Activated CD4-positive, CD25-positive, alpha-beta regulatory T cell treated with anti-CD3 and anti-CD28 coated beads, Interleukin-2, amount 50 U/mL, for 72 hours (primary cell): ENCODE measurements at places on chromosomes 16 and 17.

DNA sequence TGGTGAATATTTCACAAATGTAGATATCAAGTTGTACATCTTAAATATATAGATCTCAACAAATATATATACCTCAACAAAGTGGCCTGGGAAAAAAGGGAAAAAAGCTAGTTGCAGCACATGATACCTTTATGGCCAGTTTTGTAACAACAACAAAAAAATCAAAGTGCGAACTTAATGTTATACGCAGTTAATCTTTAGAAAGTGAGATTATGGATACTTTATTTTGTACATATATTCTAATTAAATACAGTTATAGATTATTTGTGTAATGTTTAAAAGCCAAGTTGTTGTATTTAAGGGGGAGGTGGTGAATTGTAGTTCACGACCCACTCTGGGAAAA lies 385 bp upstream of the ZFP1 start:
- no peak for DNase-seq

DNA sequence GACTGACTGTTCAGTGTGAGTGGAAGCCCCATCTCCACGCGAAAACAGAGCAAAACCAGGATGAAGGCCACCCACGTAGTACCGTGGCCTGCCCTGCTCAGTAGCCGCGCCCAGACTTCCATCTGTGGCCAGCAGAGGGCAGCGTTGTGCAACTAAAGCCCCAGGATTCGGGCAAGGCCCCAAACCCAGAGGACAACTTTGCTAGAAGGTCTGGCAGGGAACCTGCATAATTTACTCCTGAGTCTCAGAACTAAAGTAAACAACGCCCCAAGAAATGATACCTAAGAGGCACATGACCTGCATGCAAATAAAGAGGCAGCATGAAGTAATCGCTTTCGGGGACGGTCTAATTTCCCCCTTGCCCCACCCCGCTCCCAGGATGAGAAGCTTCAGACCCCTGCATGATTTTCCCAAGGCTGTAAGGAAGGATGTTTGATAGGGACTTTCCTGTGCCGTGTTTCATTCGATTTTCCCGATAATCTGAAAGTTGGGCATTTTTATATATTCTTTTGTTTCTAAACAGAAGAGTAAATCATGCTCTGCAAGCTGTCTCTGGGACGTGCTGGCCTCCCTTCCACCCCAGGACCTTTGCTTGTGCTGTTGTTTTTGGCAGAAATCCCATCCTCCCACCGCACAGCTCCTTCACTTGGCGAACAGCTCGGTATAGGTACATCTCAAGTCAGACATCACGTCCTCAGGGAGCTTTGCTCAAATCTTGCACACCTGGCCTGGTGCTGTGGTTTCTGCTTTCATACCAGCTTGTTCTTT lies 18.6 kb downstream of the HSBP1 start:
- DNase-seq: peak; percentile 84

DNA sequence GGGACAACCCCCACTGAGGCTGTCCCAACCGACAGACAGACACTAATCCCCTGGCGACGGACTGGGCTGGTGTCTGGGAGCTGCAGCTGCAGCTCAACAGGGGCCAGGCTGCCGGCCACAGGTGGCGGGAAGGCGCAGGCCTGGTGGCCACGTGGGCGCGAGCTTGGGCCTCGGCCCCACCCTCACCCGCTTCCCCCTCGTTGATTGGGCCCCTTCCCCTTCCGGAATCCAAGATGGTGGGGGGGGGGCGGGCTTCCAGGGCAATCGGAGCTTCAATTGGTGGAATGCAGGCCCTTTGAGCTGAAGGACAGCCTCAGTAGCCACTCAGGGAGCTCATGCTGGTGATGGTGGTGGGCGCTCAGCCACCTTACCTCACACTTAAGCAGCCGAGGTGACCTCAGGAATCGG lies 8.7 kb upstream of the TBX4 start:
- no peak for DNase-seq

DNA sequence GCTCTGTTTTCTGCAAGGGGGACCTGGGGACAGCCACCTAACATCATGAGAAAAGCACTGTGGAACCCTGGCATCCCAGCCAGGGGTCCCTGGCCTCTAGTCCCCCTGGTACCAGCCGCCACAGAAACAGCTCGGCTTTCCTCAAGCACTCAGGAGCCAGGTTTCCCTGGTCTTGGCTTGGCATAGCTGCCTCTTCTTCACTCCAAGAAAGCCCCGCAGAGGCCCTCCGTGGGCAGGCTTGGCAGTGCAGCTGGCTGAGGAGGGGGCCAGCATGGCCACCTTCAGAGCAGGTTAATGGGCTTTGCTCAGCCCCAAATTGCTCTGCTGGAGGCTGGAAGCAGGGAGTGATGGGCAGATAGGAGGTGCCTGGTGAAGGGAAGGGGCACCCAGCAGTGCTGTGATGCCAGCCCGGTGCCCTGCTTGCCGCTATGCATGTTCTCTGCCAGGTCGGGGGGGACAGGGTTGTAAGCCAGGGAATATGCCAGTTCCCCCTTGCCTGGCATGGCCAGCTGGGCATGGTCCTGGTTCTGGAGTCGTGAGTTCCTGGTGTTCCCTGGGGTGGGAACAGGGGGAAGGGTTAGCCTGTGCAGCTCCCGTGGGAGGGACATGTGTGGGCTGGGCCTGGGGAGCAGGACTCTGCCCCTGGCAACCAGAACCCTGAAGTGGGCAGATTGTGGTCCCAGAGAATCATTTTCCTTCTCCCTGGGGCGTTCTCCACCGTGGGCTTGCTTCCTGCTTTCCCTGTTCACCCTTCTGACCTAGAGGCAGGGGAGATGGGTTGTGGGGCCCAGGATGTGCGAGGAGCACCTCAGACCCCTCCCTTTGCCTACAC lies 3.2 kb downstream of the ANKRD13B start:
- no peak for DNase-seq

DNA sequence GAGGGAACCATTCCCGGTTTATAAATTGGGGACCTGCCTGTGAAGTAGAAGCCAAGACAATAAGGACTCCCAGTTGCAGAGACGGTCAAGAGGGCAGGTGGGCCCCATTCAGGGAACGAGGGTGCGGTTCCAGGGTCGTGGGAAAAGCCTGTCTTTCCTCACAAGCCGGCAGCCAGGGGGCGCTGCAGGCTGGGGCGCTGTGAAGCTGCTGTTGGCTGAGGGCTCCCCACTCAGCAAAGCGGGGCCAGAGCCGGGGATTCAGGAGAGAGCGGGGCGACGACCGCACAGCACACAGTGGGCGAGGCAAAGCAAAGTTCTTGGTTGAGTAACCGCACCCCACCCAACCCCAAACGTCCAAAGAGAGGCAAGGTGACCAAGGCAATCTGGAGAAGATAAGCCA lies 24.9 kb downstream of the CDRT15 start:
- peak; percentile 62 for DNase-seq
